Activated CD4-positive, alpha-beta T cell treated with anti-CD3 and anti-CD28 coated beads for 48 hours (primary cell): ENCODE measurements at places on chromosomes 2 and 18.
A peak's percentile ranks its signal among the peaks of the same experiment; 100 is the strongest.

DNA sequence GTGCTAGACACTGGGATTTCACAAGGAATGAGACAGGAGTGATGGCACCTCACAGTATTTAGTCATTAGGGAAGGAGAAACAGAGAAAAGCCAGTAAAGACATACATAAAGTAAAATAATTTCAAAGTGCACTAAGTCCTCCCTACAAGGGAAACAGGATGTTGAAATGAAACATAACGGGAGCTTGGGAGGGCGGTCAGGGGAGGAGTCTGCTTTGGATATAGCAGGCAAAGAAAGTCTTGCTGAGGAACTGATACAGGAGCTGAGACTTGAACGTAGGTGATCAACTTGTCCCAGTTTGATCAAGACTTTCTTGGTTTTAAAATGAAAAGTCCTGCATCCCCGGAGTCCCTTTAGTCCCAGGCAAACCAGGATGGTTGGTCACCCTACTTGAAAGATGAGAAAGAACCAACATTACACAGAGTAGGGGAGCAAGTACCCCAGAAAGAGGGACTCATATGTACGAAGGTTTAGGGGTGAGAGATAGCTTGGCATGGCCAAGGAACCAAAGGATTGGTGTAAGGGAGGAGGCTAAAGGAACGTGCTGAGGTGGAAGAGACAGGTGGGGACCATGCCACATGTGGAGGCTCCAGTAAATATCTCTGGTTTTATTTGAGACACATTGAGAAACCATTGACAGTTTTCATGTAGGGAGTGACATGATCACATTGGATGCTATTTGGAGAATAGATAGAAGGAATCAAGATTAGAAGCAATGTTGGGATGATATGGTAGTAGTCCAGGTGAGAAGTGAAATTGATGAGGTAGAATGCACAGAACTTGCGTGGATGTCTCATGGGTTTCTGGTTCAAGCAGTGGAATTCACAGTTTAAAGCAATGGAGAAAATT is 28.4 kb downstream of the FBXO48 start:
- no peak for DNase-seq

DNA sequence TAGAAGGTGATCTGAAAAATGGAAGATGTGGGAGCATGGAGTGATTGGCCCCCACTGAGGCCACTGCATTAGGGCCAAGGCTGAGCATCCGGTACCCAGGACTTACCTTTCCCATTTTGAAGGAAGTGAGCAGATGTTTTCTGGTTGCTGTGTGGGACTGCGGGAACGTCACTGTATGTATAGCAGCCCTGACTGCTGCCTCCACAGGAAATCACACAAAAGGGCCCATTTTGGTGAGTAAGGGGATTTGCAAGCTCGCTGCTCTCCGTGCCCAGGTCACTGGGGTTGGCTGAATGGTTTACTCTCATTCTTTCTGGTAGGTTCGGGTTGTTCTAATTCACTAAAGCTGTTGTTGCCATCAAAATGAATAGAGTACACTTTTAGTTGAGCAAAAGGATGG is at the start of gene CRYGB:
CRYGB (minus strand) TSS at position 153 of the 400 bp plus-strand sequence; CDS start at position 115, 38 bp downstream.
- no peak for DNase-seq

GRCh38 chr2:127420039-127420864 is 2.0 kb downstream of the PROC start:
- no peak for DNase-seq

DNA sequence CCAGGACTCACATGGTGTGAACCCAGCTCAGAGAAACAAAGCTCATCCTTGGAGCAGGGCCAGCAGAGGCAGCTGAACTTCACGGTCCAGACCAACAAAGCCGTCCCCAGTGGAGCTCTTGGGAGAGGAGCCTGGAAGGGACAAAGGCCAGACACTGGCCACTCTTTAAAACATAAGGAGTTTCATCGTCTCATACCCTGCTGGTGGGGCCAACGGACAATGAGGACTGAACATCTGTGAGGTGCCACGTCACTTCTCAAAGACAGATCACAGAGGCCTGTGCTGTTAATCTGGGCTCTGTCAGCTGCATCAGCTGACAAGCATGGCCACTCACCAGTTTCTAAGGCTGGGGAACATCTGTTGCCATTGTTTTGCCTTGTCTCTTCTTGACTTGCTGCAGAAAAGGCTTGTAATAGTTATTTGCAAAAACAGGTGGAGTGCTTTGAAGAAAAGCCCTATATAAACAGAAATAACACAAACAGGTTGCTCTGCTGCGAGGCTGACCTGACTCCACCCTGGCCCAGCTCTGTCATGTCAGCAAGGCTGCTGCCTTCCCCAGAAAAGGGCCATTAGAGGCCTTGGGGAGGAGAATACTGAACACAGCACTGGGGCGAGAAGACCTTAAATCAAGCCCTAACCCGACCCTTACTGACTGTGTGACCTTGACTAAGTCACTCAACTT is 68.1 kb upstream of the DAPL1 start:
- DNase-seq: no peak

- DNase-seq: no peak
Observed at GRCh38 chr2:238160206-238161129, 1.7 kb downstream of the ERFE start.

DNA sequence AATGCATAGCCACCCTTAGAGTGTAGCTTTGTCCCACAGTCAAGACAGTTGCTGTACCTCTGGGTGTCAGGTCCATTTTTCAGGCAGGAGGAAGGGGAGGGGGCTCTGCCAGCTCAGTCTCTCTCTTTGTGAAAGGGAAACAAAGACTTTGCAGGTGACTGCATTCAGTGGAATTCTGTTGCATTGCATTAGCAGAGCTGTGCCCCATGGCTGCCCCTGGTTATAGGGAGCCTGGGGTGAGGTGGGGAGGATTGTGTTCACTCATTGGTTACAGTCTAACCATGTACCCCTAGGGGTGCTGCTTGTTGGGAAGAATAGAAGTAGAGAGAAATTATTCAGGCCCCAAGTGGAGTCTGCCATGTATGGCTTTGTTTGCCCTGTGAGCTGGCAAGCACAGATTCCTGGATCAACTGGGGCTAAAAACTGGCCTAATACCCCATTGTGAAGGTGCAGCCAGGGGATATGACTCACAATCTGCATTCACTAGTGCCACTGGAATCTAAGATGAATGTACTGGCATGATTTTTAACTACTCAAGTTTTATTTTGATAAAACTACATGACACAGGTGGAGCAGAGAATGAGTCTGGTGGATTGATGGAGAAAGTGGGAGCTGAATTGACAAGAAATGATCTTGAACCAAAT is 118.4 kb downstream of the SH3BP4 start:
- DNase-seq: no peak

- peak; percentile 71 for DNase-seq
Observed at GRCh38 chr2:191218292-191218898, 26.8 kb upstream of the MYO1B start.

GRCh38 chr18:13424363-13424762 is 205.8 kb downstream of the LDLRAD4 start:
- no peak for DNase-seq

- no peak for DNase-seq
Observed at GRCh38 chr18:78796693-78797455, 182.7 kb upstream of the SALL3 start.

DNA sequence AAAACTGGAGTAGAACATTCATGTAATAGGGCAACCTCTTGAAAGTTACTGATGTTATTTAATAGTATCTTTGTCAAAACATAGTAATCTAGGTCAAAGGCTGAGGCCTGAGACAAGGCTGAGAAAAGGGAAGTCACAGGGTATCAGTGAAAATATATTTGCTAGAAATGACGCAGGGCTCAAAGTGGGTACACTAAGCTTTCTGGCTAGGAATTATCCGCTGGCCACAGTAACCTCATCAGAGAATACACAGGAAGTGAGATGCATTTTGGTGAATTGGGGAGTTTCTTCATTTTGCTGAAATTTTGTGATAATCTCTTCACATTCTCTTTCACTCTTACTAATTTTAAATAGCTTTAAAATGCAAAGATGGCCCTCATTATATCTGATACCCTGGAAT is 206.8 kb downstream of the OTX1 start:
- no peak for DNase-seq

DNA sequence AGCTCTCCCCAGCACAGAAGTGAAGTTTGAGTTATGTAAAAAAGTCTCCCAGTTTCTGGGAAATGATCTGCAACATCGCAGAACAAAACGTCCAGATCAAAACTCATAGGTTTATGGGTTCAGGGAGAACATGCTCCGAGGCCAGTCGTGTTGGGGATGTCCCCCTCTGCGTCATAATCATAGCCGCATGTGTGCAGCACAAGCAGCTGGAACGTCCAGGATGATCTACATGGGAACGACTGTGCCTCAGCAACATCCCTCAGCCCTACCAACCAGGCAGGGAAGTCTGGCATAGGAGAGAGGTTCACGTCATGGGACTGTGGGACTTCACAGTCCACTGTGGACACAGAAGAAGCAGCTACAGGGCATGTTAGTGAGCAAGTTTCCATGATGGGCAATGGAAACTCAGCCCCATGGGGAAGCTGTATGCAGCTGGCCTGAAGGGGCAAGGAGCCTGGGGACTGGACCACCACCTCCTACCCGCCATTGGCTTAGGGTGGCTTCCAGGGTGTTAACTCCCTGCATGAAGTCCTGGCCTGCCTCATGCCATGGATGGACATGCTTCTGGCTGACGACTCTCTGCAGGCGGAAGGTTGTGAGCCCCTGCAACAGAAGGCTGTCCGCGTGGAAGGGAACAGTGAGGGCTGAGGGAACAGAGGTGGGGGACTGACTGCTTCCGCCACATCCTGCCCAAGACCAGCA is 96.9 kb downstream of the COPS8 start:
- DNase-seq: no peak

- no peak for DNase-seq
Observed at GRCh38 chr2:128091726-128092080, 703 bp downstream of the UGGT1 start.

GRCh38 chr18:60981682-60982328 is 351.4 kb upstream of the CDH20 start:
- DNase-seq: no peak

- DNase-seq: no peak
Observed at GRCh38 chr18:35522130-35522959, 24.6 kb upstream of the INO80C start.

GRCh38 chr2:31203916-31204315 is 13.4 kb downstream of the CAPN14 start:
- no peak for DNase-seq

DNA sequence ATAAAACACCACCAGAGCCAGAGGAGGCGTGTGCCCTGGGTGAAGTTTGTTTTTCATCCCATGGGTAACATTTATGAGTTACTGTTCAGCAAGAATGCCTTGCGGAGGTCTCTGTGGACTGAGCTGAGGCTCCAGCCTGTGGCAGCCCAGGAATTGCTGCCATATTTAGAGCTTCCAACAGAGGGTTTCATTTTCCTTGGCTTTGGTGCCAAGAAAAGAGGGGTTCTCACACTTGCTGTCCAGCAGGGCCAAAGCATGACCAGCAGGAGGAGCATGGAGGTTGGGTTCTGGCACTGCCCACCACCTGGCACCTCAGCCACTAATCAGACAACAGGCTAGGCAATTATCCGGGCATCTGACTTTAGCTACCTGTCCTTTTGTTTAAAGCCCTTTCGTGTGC is 36.7 kb downstream of the EPAS1 start:
- DNase-seq: no peak

- DNase-seq: peak; percentile 69
Observed at GRCh38 chr2:42974721-42975717, 182.6 kb upstream of the HAAO start.

- no peak for DNase-seq
Observed at GRCh38 chr2:28048341-28048740, 157.8 kb downstream of the BABAM2 start.

DNA sequence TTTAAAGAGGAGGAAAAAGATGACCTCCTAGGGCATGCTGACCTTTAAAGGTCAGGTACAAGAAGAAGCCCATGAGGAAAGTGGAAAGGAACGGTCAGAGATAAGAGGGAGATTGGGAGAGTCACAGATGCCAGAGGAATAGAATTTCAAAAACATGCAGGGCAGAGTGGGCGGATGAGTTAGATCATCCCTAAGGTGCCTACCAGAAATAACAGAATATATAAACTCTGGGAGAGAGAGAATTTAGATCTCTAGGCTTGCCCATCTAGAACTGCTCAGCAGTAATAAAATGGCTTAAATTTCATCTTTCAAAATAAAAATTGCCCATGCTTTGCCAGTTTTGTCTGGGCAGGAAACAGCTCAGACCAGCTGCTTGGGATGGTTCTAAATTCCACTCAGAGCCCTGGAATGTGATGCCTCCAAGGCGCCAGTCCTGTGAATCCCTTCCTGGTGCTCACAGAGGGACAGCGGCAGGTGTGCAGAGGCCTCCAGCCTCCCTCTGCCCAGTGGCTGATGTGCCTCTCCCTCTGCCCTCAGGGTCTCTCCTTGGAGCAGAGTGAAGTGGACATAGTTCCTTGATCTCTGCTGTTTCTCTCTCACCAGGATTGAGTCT is 130.9 kb downstream of the ANTXR1 start:
- DNase-seq: no peak

DNA sequence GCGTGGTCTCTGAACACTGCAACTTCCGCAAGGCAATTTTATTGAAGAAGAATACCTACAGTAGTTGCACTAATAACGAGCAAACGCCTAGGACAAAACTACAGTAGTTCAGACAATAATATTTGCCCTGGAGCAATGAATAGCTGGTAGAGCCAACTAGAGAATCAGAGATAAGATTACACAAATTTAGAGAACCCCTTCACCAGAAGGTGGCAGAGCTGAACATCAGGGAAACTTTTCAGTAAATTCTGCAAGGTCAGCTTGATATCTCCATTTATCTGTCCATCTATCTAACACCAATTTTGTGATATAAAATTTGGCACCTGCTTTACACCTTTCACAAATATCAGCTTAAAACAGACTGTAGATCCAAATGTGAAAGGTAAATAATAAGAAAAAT is 43.8 kb downstream of the CDH19 start:
- DNase-seq: no peak
